ENCODE measurements at places on chromosomes 6 and 20. TPM values are rescaled to one million over a fixed set of nuclear protein-coding genes. Genes with fewer than 3 reads are reported as not detected.

The ANGPT4 gene
- total RNA-seq = not detected

The AARS2 gene
- total RNA-seq = 8.0 TPM

DNA sequence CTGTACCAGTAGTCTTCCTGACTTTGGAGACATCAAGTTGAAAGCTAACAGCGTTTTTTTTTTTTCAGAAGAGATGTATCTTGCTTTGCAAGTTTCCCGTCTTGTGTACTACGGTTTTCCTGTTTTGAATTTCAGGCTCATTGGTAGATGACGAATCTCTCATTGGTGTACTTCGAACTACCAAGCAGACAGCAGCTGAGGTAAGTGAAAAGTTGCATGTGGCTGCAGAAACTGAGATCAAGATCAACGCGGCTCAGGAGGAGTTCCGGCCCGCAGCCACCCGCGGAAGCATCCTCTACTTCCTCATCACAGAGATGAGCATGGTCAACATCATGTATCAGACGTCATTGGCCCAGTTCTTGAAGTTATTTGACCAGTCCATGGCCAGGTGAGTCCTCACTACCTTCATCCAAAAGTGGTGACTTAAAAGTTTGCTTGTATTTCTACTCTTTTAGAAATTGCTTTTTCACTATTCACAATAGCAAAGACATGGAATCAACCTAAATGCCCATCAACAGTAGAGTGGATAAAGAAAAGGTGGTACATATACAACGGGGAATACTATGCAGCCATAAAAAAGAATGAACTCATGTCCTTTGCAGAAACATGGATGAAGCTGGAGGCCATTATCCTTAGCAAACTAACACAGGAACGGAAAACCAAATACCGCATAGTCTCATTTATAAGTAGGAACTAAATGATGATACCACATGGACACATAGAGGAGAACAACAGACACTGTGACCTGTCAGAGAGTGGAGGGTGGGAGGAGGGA, 110.6 kb upstream of the GLP1R start:
- DNase-seq = no peak

DNA sequence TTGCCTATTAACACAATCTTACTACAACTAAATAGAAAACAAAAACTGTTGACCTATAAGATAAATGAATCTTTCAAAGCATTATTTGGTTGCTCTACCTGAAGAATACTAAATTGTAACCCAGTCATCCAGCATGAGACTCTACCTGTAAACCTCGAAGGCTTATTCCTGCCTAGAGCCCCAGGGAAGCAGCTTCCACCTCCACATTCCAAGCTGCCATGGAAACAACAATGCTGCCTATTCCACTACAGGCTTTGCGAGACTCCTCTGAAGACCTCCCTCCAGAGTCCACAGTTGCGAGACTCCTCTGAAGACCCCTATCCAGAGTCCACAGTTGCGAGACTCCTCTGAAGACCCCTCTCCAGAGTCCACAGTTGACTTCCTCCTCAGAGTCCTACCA, 15.7 kb downstream of the GMDS start:
- no peak for DNase-seq

The GGTLC1 gene
- not detected for total RNA-seq

- no peak for DNase-seq
Measured at GRCh38 chr20:50336661-50337060, 146.0 kb downstream of the CEBPB start.

DNA sequence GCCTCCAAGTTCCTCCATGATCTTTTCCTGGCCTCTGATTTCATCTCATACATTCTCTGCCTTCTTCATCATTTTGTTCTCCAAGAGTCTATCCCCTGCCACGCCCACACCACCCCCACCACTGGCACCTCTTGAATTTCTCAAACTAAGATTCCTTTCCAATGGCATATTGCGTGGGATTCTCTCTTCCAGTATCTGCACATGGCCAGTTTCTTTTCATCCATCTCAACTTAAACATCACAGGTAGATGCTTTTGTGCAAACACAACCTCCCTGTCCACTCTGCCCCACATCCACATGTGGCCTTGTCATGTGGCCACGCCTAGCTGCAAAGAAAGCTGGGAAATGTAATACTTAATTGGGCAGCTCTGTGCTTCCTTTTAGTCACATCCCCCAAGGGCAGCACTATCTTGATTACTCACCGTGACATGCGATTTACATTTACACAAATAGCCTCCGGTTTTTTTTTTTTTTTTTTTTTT, 33.4 kb upstream of the ZMYND8 start:
- DNase-seq = no peak

The LY6G6C gene
- total RNA-seq = not detected

- DNase-seq = no peak
Measured at GRCh38 chr6:139337830-139338229, 36.6 kb downstream of the CITED2 start.

GRCh38 chr6:143778926-143779325, 64.2 kb upstream of the LTV1 start:
- no peak for DNase-seq

The MYBL2 gene
- total RNA-seq = 9.4 TPM

- peak; percentile 32 for DNase-seq
Measured at GRCh38 chr6:136095986-136096385, 154.1 kb downstream of the MTFR2 start.

DNA sequence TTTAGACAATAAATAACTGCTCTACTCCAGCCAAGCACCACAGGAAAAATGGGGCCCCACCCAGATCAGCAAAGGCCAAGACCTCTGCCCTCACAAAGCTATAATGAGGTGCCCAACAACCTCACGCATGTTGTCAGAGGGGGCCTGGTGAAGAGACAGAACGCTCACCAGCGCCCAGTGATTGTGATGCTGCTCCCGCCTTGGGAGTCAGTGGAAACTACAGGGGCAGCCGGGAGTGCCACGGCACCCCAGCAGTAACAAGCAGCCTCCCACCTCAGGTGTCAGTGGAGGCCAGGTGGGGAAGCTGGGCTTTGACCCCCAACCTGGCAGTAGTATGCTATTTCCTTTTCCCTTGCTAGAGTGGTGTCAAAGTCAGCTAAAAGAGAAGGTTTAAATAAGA, 47.4 kb downstream of the TCP11 start:
- no peak for DNase-seq

DNA sequence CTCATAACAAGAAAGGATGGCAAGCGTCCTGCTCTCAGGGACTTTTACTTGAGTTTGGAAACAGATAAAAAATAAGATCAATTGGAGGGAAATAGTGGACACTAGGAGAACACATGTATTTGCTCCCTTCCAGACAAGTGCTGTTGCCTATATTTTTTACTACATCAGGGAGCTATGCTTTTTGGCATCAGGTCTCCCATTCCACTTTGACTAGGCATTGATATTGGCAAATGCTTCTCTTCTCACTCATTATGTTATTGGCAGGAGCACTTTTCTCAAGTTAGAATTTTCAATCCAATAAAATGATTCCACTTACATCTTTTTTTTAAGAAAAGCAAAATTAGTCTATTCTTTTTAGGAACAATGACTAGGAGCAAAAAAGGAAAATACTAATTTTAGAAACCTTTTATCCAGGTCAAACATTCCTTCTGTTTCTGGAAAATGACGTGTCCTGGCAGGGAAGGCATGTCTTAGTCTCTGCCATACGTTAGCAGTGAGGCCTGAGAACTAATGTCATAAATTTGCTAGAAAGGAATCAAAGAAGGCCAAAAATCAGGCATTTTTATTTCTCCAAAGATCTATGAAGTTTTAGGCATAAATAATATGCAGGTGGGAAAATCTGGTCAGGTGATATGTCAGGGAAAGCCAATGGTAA, 21.4 kb downstream of the BCAS1 start:
- DNase-seq = no peak

GRCh38 chr6:32983964-32984621, 15.7 kb downstream of the BRD2 start:
- DNase-seq = no peak

DNA sequence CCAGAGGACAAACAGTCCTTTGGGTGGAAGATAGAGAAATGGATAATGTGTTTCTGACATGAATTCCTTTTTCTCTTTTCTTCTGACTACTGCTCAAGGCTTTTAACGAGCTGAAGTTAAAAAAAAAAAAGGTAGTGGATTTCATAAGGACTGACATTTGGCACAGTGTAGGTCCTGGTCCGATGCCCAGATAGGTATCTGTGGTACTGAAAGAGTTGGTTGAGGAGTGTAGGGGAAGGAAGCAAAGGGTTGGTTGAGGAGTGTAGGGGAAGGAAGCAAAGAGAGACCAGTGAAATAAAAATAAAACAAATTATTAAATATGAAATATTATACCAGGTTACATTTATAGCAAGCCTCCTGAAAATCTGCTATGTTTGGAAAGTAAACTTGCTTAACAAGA, 11.8 kb downstream of the UTRN start:
- DNase-seq = peak; percentile 82
